AML-193 (cell line): ENCODE measurements at places on chromosomes 1 and 21.
A peak's percentile ranks its signal among the peaks of the same experiment; 100 is the strongest.

DNA sequence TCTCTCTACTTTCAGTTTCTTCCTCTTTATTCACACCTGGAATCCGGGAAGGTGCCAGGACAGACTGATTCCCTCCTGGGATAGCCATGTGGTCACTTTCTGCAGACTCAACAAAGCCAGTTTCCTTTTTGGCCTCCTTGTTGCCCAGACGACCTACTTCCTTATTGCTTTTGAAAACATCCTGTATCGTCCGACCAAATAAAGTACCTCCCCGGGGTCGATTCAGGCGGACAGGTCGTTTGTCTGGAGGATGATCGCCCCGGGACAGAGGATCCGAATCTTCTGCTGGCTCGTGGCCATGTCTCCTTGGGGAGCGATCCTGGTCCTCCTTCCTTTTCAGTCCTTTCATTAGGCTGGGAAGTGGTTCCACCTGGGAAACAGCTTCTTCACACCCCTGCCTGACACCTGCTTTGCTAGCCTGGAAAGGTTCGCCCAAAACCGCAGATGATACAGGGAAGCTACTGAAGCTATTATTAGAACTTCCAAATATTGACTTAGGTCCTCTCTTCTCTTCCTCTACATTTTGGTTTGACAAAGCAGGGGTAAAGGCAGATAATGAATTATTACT, 1.2 kb downstream of the MCM3AP start:
- DNase-seq: peak; percentile 41

GRCh38 chr1:11098931-11099309, 749 bp downstream of the EXOSC10 start:
- no peak for DNase-seq

GRCh38 chr1:55155522-55155921, 59.6 kb downstream of the USP24 start:
- DNase-seq: no peak

DNA sequence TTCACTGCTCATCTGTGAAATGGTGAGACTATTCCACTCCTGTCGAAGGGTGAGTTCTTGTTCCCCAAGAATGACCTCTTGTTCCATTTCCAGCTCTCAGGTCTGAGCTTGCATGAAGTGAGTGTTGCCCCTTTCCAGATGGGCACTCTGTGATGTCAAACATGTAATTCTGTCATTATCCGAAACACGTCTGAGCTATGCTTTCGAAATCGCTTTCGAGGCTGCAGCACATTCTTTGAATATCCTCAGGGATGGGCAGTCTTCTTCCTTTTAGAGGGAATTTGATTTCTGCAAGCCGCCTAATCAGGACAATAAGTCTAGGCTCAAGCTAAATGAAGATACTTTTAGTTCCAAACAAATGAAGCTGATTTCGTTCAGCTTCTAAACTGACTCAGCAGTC, 15.1 kb downstream of the NFASC start:
- no peak for DNase-seq

DNA sequence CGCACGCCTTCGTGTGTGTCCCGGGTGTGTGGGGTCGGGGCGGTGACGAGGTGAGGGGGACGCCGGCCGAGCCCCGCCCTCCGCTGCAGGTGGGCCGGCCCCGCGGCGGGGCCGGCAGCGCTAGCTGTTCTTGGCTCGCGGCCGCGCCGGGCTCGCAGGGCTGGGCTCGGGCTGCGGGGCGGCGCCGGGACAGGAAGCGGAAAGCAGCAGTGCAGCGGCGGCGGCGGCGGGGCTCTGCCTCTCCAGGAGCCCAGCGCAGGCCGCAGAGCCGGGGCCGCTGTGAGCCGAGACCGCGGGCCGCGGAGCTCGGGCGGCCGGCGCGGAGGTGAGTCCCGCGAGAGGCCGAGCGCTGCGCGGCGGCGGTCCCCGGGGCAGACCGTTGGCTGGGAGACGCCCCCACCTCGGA, at the start of gene VANGL1:
TSS of gene VANGL1 (plus strand) at position 209 of the 406 bp plus-strand sequence. CDS start 9,444 bp downstream, outside the sequence.
- DNase-seq: no peak

DNA sequence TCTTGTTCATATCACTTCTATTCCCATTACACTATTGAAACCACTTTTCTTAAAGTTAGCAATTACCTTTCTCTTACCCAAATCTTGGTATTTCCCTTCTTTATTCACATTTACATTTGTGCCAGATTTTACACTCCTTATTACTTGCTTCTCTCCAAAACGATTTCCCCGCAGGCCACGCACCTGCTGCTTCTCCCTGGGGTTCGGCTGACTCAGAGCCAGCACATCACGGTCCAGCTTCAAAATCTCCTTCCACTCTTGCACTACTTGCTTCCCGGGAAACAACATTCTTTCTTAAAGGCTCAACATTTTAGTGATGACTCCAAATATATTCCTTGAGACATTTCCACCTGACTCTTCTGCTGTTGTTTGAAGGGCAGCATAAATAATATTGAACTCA, 20.7 kb downstream of the LHX9 start:
- no peak for DNase-seq

DNA sequence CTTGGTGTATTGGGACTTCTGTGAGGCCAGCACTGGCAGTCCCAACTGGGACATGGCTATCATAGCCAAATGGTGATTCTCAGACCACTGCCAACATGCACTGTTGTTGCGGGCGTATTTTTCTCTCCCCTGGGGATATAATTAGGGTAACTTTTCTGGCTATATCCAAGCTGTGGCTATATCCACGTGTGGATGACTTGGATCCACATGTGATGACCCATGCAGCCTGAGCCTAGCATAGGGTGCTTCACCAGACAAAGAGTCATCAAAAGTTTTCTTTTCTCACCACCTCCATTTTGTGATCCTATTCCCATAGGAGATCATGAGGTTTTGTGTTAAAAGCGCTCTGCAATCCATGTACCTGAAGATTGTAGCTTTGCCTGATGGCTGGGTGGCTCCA, 51.2 kb upstream of the CSF3R start:
- DNase-seq: no peak

DNA sequence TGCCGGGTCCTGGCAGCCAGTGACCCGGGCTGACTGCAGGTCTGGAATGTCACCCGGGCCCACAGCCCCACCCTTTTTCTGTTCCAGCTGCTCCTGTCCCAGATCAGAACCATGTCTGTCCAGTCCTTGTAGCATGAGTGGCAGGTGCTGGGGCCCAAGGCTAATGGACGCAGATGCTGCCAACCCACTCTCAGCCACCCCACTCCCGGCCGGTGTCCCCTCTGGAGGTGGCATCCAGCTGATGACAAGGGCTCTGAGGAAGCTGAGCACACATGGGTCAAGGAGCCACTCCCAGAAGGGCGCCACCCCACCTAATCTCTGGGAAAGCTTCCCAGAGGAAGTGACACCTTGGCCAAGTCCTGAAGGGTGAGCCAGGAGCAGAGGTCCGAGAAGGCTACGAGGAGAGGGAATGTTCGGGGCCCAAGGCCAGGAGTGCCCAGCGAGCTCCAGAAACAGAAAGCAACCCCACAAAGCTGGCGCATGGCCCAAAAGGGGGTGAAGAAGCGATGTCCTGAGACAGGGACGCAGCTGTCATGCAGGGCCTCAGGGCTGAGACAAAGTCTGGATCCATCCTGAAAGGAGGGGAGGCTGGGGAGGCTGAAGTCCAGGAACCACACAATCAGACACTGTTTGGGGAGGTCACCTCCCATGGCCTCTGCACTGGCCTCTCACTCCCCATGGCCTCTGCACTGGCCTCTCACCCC, 39.5 kb downstream of the ACOT7 start:
- DNase-seq: no peak

GRCh38 chr1:40583980-40584379, 52.5 kb downstream of the ZNF684 start:
- no peak for DNase-seq

- no peak for DNase-seq
These were observed 31.9 kb upstream of the TMEM52 start for GRCh38 chr1:1950940-1951339.

- DNase-seq: no peak
These were observed 179.6 kb downstream of the PLPP3 start for GRCh38 chr1:56399795-56400194.

DNA sequence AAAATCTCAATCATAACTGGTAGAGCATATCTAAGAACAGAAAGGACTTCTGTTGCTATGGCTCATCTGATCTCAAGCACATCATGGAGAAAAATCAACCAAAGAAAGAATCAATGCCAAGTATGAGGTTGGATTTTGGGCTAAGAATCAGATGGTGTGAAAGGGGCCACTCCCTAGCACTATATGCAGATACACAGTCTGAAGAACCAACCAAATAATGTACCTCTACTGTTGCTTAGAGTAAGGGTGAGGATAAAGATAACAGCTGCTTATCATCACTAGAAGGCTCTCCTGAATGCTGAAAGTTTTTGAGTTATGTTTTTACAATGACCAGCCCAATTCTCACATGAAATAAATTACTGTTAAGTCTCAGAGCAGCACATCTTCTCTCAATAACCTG, 35.6 kb downstream of the ST7L start:
- no peak for DNase-seq

DNA sequence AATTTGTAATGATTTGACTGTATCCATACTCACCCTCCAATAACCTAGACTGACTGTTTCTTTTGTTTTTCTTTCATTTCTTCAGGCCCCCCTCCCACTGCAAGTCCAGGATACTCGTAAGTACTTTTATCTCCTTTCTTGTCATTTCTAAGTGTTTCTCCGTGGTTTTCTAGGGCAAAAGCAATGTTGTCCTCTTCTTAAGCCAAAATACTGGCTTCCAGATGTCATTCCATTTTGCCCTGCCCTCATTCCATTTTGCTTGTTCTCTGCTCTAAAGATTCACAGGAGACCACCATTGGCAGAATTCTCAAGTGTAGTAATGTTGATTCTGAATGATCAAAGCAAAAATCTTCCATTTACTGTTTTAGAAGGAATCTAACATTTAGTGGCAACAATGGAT, 152.8 kb upstream of the UBE2U start:
- DNase-seq: no peak
